ENCODE measurements at places on chromosomes 16 and 17.

- DNase-seq: no peak
These were observed 57.1 kb downstream of the ENGASE start for GRCh38 chr17:79131701-79132100.

GRCh38 chr16:87046235-87046634 is 271.0 kb downstream of the C16orf95 start:
- no peak for DNase-seq

- no peak for DNase-seq
These were observed 193.4 kb upstream of the CDH11 start for GRCh38 chr16:65315081-65315780.

DNA sequence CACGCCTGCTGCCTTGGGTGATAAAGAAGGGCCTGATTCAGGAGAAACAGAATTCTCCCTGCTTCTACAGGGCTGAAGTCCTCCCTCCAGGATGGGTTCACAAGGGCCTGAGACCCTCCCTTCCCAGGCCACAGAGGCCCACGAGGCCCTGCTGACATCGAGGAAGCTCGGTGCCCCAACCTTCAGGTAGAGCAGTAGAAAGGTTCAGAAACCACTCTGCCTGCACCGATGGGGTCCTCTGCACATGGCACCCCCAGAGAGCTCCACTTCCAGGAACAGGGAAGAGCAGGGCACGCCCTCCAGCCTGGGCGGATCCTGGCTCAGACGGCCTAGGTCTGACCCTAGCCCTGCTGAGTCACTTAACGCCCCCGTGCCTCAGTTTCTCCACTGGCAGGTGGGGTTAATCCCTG is 773 bp downstream of the CENPX start:
- no peak for DNase-seq

- DNase-seq: no peak
These were observed 87.1 kb downstream of the KCNJ12 start for GRCh38 chr17:21463204-21463661.

DNA sequence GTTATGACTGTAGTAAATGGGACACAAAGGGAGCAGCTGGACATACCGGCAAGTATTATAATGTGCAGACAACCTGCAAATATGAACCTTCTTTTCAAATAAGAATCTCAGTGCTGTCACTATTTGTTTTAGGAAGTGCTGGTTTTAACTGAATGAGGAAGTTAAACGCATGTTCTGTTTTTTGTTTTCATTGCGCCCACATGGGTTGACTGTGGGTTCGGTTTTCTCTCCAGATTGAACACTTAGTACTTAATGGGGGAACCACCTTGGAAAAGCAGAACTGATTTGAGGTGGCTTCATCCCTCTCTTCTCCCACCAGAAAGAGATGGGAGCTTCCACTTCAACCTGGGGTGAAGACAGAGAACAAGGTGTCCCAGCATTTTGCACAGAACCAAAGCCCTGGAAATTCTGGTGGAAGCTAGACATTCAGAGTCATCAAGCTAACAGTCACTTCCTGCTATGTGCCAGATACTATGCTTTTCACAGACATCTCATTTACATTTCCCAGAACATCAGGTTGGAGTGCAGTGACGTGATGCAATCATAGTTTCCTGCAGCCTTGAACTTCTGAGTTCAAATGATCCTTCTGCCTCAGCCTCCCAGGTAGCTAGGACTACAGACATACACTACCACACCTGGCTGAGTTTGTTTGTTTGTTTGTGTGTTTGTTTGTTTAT is 149.8 kb downstream of the CDH13 start:
- no peak for DNase-seq

GRCh38 chr16:12573300-12573699 is 230.4 kb downstream of the CPPED1 start:
- DNase-seq: no peak

- DNase-seq: peak; percentile 74
These were observed 4.6 kb downstream of the ZSCAN10 start for GRCh38 chr16:3094289-3095027.

DNA sequence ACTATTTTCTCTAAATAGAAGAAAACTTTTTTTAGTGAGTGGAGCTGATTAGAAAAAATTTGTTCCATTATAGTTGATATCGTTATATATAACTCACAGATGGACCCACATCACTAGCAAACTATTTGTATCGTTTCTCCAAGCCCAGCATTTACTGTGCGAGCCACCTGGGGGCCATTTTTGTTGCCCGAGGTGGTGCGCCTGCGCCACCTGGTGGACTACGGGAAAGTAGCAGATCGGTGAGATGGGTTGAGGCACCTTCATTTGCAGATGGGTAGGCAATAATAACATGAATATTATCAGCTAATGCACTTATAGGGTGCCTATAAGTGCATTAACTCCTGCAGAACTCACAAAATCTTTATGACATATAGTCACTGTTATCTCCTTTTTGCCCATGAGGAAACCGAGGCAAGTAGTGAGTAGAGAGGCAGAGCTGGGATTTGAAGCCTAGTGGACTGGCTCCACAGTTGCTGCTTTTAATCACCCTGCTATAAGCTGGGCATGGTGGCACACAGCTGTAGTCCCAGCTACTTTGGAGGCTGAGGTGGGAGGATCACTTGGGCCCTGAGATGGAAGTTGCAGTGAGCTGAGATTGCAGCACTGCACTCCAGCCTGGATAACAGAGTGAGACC is 23.2 kb upstream of the NTN1 start:
- peak; percentile 83 for DNase-seq

Data from GM10248 (cell line).